ENCODE measurements at places on chromosomes 5 and 9.

DNA sequence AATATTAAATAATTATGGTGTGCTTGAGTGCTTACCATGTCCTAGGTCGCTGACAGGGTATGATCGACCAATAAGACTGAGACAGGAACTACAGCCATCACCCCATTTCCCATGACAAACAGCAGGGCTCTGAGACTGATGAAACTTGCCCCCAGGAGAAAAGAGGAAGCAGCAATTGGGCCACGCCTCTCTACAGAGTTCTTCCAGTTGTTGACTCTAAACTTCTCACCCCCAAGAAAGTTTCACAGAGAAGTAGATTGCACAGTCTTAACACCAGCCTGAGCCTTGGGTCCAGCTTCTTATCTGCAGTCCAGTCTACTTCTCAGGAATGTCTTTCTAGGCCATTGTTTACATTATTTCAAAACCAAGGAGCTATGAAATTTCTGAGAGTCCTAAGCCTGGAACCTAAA is 182.2 kb upstream of the ANKRD55 start:
- no peak for DNase-seq

- DNase-seq: no peak
Measured at GRCh38 chr5:14608169-14608568, 26.6 kb downstream of the OTULINL start.

DNA sequence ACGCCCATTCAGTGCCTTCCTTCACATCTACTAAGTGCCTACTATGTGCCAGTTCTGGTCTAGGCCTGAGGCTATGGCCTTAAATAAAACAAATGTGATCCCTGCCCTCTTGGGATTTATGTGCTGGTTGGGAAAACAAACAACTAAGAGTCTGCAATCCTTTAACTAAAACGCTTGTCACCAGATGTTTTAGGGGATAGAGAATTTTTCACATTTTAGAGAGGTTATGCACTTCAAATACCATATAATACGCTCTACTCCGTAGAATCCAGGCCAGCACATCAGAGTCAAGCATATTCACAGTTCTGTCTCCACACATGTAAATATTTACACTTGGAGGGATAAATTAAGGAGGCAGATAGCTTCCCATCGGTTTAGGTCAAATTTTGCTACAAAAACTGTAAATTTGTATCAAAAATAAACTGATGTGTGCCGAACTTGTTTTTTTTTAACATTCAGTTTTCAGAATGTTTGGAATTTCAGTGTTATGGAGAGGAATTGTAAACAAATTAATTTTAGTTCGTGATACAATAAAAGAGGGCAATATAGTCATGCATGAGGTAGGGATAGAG is 22.0 kb upstream of the ADRA1B start:
- DNase-seq: no peak

DNA sequence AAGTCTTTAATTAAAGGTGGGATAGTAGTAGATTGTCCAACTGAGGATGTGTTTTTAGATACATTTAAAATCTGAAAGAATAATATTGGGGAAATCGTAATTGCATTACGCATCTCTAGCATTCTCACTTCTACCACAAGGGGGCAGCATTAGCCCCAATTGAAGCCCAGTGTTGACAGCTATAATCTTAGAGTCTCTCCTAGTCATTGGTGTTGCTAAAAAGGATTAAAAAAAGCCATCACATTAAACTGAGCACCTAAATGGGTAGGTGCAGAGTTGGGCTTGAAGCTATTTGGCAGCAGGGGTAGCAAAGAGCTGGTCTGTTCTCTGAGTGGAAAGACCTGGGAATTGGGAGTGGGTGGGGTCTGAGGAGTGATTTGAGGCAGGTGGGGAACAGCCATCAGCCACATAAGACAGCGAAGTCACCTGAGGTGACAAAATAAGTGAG is 177.2 kb downstream of the OSTF1 start:
- DNase-seq: no peak

- DNase-seq: no peak
Measured at GRCh38 chr5:40390281-40391149, 289.2 kb upstream of the PTGER4 start.

DNA sequence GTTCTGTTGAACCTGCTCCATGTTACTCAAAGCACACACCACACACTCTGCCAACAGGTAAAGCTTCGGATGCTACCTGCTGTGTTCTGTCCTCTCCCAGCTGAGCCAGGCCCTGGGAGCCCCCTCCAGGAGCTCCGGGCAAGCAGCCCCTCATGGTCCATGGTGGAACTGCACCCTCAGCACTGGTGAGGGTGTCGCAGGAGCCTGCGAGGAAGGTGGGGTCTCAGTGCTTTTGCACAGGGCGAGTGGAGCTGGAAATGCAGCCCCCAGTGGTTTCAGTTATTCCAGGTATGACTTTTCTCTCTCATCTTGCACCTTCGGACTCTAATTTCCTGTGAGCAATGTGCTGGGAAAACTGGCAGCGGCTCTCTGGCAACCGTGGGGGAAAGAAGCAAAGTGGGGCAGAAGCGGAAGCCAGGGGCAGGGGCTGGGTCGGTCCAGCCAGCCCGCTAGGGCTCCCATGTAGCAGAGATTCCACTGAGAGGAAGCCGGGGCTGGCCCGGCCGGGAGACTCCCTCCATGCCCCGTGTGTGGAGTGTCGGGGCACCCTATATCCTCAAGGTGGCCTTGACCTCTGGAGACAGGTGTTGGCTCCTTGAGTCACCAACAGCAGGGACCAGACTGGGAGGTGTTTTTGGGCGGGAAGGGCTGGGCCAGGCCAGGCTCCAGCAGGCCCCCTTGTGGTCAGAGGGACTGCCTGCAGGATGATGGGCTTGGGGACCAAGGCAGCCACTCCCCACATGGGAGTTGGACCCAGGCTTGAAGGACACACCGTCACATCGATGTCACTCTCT is 75.6 kb upstream of the PRSS3 start:
- DNase-seq: no peak

GRCh38 chr9:109708451-109708945 is 71.5 kb upstream of the PALM2AKAP2 start:
- DNase-seq: no peak

DNA sequence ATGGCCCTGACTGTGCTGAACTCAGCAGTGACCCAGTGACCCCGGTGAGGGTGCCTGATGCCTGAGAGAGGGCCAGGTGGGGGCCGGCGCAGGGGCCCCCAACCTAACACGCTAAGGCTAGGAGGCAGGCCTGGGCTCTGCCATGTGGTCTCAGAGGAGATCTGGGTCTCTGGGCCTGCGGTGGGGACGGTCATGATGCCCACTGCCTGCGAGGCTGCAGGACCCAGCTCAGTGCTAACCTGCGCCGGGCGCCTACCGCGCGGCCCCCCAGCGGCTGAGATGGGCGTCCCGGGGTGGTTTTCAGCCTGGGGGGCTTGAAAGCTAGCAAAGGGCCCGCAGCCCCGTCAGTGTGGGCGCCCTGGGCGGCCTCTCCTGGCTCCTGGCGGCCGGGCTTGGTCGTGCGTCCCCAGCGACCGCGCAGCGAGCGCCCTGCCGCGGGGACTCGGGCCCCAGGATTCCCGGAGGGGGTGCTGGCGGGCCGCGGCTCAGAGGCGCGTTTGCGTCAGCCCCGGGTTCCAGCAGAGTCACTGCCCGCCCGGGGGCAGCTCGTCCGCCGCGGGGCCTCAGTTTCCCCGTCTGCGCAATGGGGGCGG is 2.5 kb downstream of the EGFL7 start:
- DNase-seq: no peak

GRCh38 chr9:124260769-124261603 is 3.2 kb downstream of the NEK6 start:
- DNase-seq: no peak

DNA sequence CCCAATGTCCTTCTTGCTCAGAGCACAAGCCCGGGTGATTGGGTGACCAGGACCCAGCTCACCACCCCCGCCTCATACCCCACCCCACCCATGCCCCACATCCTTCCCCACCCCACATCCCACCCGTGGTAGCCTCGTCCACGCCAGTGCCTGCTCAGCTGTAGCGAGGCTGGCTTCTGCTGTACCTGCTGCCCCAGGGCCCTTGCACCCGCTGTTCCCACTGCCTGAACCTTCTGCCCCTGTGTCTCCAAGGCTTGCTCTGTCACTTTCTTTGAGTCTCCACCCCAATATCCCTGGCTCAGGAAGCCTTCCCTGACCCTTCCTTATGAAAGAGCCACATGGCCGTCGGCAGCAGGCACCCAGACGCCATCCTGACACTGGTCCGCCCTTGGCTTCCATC is 3.1 kb upstream of the NACC2 start:
- DNase-seq: no peak

- DNase-seq: no peak
Measured at GRCh38 chr9:37922363-37923117, 18.6 kb upstream of the SLC25A51 start.

GRCh38 chr9:112000743-112001142 is 104.1 kb downstream of the UGCG start:
- no peak for DNase-seq

- DNase-seq: no peak
Measured at GRCh38 chr5:133564921-133565565, 47.3 kb downstream of the FSTL4 start.

GRCh38 chr5:88287302-88287701 is 18.7 kb upstream of the TMEM161B start:
- no peak for DNase-seq
